ENCODE measurements at places on chromosomes 3 and 15. TPM values are rescaled to one million over a fixed set of nuclear protein-coding genes. Genes with fewer than 3 reads are reported as not detected.

DNA sequence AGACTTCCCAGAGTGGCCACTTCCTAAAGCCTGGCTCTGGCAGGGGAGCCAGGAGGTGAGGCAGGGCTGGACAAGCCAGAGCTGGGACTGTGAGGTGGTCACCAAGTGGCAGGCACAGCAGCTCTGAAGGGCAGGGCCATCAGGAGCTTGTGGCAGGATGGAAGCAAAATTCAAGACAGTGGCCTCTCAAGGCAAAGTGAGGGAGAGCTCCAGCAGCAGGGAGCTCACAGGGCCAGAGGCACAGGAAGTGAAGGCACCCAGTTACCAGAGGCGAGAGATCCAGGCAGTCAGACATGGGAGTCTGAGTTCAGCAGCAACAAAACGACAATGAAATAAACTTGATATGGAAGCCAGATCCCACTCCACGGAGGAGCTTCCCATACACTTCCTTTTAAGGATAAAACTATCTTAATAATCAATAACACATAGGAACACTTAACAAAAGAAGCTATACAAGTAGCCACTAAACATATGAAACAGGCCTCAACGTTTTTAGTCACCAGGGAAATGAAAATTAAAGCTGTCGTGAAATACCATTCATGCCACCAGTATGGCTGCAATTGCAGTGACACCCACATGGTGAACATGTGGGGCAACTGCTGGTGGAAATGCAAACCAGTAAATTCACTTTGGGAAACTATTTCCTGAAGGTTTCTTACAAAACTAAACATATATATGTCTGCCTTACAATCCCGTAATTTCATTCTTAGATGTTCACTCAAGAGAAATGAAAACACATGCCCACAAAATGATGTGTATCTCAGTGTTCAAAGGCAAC, 35.4 kb upstream of the TMEM158 start:
- no peak for DNase-seq
- H3K27me3 ChIP-seq: no peaks in the 10 kb centered on the region
- no peak overlapping the region for H3K4me3 ChIP-seq
- H3K4me1 ChIP-seq: no peaks in the 10 kb centered on the region
- no peaks in the 10 kb centered on the region for H3K36me3 ChIP-seq

GRCh38 chr3:139327231-139327630, 16.6 kb upstream of the MRPS22 start:
- peaks cover 5% of the 10 kb centered on the region for H3K4me1 ChIP-seq
- H3K27me3 ChIP-seq: no peaks in the 10 kb centered on the region
- no peak overlapping the region for H3K4me3 ChIP-seq

Gene CCRL2
- polyA plus RNA-seq: 0.51 TPM

DNA sequence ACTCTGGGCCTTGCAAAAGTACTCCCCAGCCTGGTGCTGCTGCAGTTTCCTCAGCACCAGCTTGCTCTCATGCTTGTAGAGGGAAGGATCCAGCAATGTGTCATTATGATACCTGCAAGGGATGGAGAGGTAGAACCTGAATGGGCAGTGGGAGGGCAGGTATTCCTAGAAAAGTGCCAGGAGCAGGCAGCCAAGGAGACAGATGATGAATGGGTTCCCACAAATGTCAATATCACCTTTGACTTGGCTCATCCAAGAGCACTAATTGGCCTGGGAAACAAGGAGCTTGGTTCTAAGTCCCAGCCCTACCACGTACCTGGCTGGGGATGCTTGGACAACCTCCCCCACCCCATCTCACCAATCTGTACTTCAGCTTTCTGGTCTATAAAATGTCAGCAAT, 9.4 kb downstream of the CILP start:
- H3K36me3 ChIP-seq: no peaks in the 10 kb centered on the region
- no peak for DNase-seq
- H3K4me3 ChIP-seq: no peak overlapping the region
- no peak overlapping the region for H3K27ac ChIP-seq
- H3K27me3 ChIP-seq: no peaks in the 10 kb centered on the region

Gene ZNF80
- 0.06 TPM for polyA plus RNA-seq

- H3K27ac ChIP-seq: peak overlapping the region; percentile 21
- H3K4me3 ChIP-seq: no peak overlapping the region
- peak; percentile 76 for DNase-seq
- no peaks in the 10 kb centered on the region for H3K27me3 ChIP-seq
These were observed 217.1 kb upstream of the TPRG1 start for GRCh38 chr3:188954590-188955208.

DNA sequence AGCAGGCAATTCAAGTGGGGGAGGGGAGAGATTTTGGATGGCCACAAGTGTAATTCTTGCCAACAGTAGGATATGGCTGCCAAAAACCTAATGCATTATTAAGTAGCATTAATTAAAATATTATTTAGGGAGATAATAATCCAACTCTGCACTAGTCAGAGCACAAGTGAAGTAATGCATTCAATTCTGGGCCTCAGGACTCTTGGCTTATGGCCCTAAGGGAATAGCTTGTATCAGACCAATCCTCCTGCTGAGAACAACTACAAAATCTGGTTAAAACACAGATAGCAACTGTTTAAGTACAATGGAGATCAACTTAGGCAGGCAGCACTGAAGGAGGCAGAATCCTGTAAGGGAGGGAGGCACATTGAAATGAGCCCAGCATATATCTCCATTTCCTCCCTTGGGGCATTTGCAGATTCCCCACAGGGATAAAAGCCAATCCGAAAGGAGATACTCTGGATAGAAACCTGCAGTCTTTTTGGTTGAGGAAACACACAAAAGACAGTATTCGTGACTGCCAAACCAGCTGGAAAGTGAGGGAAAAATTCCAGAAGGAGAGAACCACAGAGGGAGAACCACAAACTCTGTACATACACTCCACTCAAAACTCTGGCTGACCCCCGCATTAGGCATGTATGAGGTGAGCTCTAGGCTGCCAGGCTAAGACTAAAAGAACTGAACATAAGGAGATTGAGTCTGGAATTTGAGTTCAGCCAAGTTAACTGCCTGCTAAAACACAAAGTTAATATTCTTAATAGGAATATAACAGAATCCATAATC, 57.4 kb downstream of the ETFA start:
- H3K27ac ChIP-seq: no peak overlapping the region
- no peaks in the 10 kb centered on the region for H3K4me1 ChIP-seq
- DNase-seq: no peak
- peaks cover 2% of the 10 kb centered on the region for H3K36me3 ChIP-seq

Gene BFSP2
- 0.42 TPM for polyA plus RNA-seq

GRCh38 chr3:145854499-145854898, 306.5 kb downstream of the PLOD2 start:
- no peaks in the 10 kb centered on the region for H3K36me3 ChIP-seq
- DNase-seq: no peak
- H3K27ac ChIP-seq: no peak overlapping the region

Gene SERPINI2
- not detected for polyA plus RNA-seq

Measured in liver (tissue), 10 donors.